WERI-Rb-1 (cell line): ENCODE measurements at places on chromosomes 13 and 19.
A peak's percentile ranks its signal among the peaks of the same experiment; 100 is the strongest.

DNA sequence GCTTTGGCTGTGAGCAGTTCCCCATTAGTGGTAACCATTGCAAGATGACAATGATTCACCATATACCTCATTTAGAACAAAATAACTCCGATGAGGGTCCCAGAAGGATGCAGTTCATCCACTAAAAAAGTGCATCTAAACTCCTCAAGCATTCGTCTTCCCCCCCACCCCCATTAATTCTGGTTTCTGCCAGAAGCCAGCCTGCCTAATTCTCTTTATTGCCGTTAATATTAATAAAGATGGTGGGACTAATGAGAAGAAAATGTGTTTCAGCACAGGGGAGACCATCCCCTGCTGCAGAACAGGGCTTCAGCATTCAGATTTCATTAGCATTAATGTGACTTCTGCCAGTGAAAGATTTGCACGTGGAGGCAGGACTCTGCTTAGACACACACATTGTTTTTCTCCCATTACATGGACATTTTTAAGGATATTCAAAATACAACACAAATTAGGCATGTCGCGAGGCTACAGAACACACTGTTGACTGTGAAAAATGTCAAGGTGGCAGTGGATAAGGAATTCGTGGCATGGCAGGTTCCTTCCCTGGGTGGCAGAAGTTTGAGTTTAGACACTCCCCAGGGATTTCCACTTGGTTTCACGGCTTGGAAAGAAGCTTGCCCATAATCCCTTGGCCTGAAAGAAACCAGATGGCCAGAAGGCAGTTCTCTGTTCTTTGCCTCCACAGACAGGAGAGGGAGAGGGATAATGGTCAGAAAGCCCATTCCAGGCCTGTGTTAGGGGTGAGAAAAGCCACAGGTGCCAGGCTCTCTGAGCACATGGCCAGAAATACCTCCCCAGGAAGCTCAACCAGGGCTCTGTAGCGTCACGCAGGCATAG, 236.5 kb downstream of the FOXO1 start:
- DNase-seq, result peak; percentile 51

- peak; percentile 65 for DNase-seq
Observed at GRCh38 chr19:47032171-47032811, 12.7 kb downstream of the NPAS1 start.

- DNase-seq, result no peak
Observed at GRCh38 chr19:38360839-38361631, 13.3 kb upstream of the PSMD8 start.

- no peak for DNase-seq
Observed at GRCh38 chr13:27384285-27384684, 40.1 kb upstream of the GTF3A start.

GRCh38 chr19:51714848-51715247, 8.9 kb downstream of the HAS1 start:
- no peak for DNase-seq
